ENCODE measurements at places on chromosomes 16 and 17. TPM values are rescaled to one million over a fixed set of nuclear protein-coding genes. Genes with fewer than 3 reads are reported as not detected.

The KIF2B gene
- not detected for polyA plus RNA-seq

The EXOC3L1 gene
- not detected for polyA plus RNA-seq

The CRHR1 gene
- not detected for polyA plus RNA-seq

The CACNG1 gene
- polyA plus RNA-seq = not detected

The NAGS gene
- polyA plus RNA-seq = 0.64 TPM
